ENCODE measurements at places on chromosomes 16 and 17.

DNA sequence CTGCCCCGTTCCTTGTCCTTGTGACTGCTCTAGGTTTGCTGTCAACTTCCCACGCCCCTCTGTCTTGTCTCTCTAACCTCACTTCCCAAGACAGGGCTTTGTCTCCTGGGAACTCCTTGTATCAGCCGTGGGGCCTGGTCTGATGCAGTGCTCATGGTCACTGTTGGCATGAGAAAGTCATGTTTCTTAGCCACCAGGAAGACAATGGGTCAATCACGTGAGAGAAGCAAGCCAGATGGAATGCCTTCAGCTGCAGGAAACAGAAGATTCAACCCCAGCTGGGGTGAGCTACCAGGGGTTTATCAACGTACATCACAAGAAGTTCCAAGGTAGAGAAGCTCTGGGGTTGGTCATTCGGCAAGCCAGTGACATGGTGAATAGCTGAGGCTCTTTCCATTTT lies 116.6 kb downstream of the IRF8 start:
- DNase-seq = no peak

- no peak for DNase-seq
These were observed 38.5 kb downstream of the MSI2 start for GRCh38 chr17:57294629-57295501.

DNA sequence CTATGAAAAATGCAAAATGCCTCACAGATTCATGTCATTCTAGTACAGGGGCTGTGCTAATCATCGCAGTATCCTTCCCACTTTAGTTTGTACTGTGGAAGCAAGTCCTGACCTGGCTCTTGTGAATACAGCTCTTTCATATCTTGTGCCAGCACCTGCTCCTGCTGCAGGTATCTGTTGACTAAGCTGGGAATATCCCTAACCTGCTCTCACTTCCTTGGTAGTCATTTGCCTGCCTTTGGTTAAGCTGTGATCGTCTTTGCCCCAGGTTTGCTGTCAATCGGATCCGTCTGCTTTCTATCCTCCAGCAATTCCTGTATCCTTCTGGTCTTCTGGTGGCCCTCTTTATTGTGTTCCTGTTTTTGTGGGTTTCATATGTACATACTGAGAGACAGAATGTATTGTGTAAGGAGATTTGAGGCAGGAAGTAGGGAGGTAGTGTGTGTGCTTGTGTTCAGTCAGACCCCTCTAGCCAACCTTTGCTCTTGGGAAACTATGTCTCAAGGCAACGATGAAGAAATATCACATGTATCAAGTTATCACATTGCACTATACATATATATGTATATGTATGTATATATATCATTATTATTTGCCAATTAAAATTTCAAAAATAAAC lies 7.7 kb upstream of the GINS3 start:
- no peak for DNase-seq

DNA sequence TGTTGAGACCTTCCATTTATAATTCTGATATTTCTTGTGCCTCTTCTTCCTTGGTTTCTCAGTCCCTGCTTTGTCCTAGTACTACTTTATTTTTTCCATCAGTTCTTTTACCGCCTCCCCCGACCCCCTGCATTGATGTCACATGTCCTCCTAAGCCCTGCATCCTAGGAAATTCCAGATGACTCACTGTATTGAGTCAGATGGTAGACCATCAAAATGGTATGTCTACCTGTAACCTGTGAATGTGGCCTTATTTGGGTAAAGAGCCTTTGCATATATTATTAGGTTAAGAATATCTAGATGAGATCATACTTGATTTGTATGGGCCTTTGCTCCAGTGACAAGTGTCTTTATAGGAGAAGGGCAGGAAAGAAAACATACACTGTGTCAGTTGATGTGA lies 515.3 kb upstream of the CA10 start:
- DNase-seq = no peak

- no peak for DNase-seq
These were observed 33.4 kb downstream of the ARHGAP23 start for GRCh38 chr17:38461683-38462082.

- DNase-seq = no peak
These were observed 60.0 kb downstream of the HSD17B2 start for GRCh38 chr16:82094942-82095540.

GRCh38 chr17:43852571-43852970 lies 5.6 kb downstream of the CD300LG start:
- DNase-seq = peak; percentile 11

GRCh38 chr17:72175787-72176515 lies 55.1 kb downstream of the SOX9 start:
- DNase-seq = no peak

GRCh38 chr16:85275533-85276249 lies 163.4 kb upstream of the CIBAR2 start:
- peak; percentile 89 for DNase-seq

GRCh38 chr16:30574678-30575077 lies 3.2 kb upstream of the ZNF688 start:
- no peak for DNase-seq

GRCh38 chr16:89491238-89491869 lies 993 bp upstream of the ANKRD11 start:
- DNase-seq = no peak

GRCh38 chr17:52149626-52150025 lies 8.9 kb downstream of the CA10 start:
- no peak for DNase-seq

DNA sequence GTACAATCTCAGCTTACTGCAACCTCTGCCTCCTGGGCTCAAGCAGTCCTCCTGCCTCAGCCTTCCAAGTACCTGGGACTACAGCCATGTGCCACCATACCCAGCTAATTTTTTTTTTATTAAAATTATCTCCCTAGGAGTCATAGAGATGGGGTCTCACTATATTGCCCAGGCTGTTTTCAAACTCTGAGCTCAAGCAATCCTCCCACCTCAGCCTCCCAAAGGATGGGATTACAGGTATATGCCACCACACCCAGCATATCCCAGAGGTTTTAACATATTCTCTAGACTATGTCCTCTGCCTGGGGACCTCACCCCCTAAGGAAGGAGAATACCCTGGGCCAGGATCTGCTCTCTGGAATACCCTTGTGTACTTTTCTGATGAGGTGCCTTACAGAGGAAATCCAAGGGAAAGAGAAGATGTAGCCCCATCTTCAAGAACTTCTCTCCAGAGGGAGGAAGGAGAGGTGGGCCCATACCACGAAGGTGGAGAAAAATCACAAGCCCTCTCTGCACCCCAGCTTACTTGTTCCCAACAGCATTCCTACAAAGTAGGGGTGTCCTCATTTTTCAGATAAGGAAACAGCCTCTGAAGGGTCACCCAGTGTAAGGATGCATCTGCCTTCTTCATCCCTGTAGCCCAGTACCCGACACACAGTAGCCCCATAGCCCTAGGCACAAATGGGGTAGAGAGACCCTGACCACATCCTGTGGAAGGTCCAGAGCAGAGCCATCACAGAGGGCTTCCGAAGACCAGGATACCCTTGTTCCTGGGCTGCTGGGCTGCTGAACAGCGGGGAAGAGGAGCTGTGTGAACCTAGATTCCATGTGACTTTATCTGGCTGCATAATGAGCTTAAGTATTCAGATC lies 151.6 kb downstream of the SOCS1 start:
- no peak for DNase-seq

DNA sequence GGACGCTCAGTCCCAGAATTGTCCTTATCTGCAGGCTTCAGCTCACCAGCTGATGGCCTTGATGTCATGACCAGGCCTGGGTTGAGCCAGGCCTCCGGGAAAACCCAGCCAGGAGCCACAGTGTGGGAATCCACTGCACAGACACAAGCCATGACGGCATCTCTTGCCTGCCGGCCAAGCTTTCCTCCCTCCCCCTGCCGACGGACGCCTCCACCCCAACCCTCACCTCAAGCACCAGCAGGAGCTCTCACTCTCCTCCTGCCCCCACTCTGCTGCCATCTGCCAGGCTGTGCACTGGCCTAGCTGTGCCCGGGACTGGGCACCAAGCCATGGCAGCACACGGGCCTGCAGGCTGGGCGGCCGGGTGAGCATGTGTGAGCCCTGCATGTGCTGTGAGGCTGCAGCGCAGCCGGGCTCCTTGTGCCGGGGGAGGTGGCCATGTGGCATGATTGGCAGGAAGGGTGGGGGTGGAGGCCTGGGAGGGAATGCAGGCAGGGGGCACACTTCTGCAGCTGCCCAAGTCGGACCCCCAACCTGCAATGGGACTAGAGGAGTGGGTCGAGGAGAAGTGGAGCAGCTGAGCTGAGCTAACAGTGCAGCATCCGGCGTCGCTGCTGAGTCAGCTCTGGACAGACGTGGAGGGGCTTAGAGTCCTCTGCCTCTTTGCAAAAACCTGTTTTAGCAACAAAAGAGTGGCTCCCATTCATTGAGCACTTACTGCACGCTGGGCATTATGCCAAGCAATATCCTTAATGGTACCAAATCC lies 268.5 kb downstream of the CBLN1 start:
- no peak for DNase-seq

DNA sequence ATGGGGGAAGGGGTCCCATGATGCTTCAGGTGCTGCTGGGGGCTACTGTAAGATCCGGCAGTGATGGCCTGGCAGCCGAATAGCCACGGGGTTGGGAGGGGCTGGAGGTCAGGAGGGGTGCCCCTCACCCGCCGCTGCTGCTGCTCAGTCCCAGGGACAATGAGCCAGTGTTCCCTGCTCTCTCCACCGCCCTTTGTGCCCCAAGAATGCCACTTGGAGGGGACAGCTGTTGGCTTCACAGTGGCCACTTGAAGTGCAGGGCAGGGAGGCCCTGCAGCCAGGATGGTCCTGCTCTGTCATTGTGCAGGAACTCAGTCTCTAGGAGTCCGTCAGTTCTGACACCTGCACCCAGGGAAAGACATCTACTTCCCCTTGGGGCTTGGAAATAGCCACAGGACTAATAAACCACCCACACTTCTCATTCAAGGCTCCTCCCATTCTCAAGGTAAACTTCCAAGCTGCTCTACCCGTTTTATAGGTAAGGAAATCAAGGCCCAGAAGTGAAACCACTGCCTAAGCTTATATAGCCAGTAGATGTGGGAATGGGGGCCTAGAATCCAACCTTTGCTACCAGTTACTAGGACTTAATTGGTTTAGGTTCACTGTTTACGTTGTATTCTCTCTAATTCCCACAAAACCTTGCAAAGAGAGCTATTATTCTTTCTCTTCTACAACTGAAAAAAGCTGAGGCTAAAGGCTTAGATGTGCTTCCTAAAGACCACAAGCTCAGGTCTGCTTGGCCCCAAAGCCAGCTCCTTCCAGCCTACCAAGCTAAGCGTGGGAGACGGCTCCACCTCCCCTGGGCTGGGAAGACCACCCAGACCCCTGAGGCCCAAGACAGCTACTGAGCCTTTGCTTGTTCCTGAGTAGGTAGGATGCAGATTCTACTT lies 6.2 kb upstream of the CPSF4L start:
- DNase-seq = no peak
